IPS-NIHi11 (cell line): ENCODE measurements at places on chromosomes 12 and 14.

DNA sequence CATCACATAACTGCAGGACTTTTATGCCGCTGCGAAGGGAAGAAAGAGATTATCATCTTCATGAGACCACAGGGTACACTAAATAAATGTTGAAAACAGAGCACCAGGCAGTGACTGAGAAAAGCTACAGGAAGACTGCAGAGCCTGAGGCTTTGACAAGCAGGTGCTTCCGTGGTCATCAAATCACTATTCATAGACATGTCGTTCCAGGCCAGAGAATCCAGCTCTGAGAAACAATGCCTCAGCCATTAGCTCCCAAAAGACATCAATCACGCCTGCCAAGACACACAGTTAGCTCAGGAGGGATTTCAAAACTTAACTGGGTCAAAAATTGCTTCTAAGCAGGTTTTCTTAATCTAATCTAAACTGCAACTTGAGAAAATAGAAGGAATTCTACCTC is 47.2 kb upstream of the GARIN6 start:
- DNase-seq: no peak

- peak; percentile 15 for DNase-seq
Measured at GRCh38 chr14:26191123-26191522, 406.7 kb downstream of the NOVA1 start.

GRCh38 chr12:19963972-19964371 is 404.4 kb upstream of the PDE3A start:
- no peak for DNase-seq

DNA sequence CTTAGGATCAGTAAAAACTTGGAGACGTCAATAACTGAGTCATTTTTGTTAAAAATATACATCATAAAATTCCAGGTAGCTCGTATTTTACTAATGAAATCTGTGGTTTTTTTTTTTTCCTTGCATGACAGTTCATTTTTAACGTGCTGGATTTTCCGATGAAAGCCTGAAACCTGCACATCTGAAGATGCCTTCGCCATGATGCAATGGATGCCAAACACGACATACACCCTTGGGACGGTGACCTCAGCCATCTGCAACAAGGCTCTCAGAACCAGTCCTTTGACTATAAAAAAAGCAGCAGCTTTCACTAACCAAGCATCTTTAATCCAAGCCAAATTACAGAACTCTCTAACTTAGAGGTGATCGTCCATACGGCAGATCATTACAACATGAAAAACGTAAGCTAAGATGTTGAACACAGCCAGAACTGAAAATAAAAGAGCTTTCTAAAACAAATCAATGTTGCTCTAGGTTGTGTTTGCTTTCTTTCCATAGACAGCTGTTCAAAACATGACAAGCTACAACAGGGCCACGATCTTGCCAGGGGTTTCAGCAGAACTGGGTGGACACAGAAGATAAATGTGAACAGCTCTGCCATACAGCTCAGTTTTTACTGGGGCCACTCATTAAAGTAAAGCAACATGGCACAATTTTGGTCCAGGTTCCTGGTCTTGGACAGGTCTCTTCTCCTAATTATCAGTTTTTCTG is 7.8 kb downstream of the NIN start:
- no peak for DNase-seq

DNA sequence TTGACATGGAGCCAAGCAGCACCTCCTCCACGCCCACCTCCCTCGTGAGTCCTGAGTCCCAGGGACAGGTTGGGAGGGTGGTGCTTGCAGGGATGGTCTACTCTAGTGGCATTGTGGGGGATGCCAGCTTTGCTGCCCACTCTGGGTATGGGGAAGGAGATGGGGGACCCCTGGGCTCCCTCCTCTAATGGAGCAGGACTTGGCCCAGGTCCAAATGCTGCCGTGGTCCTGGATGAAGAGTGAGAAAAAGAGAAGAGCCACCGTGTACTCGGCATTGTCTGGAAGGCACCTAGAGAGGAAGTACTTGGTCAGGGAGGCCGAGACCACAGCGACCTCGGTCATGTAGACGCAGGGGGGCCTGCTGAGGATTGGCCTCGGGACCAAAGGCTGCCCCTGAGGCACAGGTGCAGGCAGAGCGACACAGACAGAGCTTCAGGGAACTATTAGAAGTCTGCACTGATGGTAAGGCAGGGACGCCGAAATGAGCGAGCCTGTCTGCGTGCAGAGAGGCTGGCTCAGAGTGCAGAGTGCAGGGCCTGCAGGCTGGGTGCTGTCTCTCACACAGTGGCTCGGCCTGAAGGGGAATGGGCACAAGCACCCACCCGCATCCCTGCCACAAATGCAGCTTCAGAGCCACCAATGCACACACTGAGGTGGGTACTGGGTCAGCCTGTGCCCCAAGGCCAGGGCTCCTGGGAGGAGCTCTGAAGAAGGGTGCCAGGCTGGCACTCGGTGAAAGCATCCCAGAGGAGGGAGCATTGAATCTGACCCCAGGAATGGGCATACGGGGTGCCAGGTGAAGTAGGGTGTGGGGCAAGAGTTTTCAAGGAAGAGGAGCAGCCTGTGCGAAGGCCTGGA is 17.4 kb downstream of the NGB start:
- DNase-seq: no peak

DNA sequence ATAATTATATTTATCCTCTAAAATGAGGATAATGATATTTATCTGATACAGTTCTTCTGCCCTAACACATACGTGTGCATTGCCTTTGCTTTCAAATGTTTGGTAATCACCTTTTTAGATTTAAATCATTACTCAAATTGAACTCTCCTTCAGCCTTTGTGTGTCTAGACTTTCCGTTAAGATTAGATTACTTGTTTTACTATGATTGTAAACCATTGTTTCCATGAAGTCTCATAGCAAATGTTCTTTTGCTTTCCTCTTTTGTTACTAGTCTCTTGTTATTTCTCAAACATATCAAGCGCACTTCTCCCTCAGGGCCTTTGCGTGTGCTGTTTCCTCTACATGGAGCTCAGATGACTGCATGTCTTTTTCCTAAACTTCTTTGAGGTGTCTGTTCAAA is 63.7 kb downstream of the ETV6 start:
- DNase-seq: no peak

- no peak for DNase-seq
Measured at GRCh38 chr14:68578597-68578996, 214.3 kb downstream of the ZFP36L1 start.

GRCh38 chr12:50222275-50222783 is 55.2 kb upstream of the CERS5 start:
- DNase-seq: peak; percentile 69

GRCh38 chr12:10960211-10960610 is 21.1 kb upstream of the TAS2R14 start:
- DNase-seq: no peak

DNA sequence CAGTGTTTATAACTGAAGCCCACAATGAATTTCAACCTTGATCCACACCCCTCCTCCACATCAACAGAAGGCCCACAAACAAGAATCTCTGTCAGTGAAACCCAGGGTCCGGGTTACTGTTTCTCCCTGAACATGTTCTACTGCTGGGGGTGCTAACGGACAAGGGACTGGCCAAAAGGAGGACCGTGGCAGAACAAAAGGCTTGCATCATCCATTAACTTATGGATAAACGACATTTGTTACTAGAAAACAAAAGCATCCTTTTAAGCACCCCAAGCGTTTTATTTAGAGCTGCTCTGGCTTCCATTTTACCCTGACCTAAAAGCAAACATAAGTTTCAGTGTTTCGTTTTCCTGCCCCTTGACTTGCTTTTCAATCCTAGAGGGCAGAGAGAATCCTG is 32.2 kb downstream of the BRAP start:
- no peak for DNase-seq

DNA sequence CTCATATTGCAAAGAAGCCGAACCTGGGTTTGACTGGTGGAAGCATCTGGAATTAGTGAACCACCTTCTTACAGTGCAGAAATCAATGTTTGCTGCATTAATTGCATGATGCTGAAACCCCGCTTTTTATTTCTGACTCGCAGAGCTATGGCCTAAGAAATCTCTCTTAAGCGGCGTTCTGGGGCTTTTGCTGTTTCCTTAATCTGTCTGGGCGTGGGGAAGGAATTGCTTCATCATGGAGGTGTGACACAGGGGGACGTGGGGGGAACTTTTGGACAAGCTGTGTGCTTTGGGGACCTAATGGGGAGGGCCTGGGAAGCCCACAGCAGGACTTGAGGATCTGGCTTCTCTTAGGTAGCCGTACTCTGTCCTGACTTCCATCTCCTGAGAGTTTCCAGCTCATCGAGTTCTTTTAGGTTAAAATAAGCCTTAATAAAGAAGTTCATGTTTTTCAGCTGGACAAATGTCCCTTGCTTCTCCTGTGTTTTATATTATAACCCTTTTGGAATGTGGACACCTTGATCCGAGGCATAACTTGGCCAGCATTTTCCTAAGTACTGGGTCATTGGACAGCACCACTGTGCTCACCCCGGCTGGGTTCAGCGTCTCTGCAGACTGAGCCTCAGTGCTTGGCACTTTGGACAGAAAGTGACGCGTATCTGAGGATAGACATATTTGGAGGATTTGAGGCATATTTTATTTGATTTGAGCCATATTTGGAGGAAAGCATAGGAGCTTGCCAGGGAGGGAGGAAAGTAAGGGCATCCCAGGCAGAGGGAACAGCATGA is 192.1 kb upstream of the MYL2 start:
- DNase-seq: no peak

- DNase-seq: no peak
Measured at GRCh38 chr12:104682790-104683279, 226.1 kb downstream of the CHST11 start.

DNA sequence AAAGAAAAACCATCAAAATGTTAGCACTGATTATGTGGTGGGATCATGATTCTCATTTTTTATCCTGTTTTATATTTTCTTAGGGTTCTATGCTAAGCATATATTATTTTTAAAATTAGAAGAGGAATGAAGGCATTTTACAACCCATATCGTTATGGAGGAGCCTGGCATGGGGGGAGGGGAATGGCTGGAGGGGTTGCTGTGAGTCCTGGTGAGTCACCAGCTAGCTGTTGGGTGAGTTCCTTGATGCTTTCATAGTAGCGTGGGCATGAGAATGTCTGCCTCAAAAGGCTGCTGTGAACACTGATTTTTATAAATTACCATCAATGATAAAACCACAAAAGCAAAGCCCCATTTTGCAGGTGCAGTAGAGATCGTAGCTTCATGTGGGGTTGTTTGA is 46.9 kb downstream of the C14orf132 start:
- DNase-seq: no peak

GRCh38 chr12:123034865-123035264 is 54.4 kb downstream of the ARL6IP4 start:
- DNase-seq: no peak

DNA sequence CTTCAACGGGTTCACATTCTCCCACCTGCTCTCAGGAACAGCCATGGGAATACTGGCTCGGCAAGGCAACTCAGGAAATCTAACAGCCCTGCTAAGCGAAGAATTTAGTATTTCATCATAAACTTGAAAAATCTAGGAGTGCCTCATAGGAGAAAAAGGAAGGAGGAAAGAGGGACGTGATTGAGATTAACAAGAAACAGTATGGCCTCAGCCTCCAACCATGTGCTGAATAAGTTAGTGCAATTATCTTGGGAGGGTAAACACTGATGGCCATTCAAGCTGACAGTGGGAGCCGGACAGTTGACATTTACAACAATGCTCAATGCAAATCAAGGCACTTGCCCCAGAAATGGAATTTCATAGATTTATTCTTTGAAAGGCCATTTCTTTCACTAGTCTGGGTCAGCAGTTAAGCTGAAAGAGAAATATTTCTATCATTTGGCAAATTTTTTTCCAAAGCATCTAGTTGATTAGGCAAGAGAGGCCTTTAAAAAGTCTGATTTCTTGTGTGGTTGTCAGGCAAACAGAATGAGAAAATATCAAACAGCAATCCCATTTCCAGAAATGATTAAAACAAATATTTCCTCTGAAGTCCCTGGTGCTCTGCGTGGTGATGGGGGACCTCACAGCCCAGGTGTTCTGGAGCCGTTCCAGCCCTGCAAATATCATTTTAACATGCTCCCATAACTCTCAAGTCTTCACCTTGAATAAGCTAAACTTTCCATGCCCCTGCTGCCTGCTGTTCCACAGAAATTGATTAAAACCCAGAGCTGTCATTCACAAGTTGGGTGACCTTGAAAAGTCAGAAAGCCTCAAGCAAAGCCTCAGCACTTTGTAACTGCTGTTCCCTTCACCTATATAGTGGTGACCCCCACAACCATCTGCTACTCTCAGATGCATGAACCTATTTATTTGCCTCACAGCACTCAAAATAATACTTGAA is 121.6 kb downstream of the PHLDA1 start:
- DNase-seq: no peak

- DNase-seq: peak; percentile 66
Measured at GRCh38 chr14:29548948-29549370, 378.7 kb downstream of the PRKD1 start.

DNA sequence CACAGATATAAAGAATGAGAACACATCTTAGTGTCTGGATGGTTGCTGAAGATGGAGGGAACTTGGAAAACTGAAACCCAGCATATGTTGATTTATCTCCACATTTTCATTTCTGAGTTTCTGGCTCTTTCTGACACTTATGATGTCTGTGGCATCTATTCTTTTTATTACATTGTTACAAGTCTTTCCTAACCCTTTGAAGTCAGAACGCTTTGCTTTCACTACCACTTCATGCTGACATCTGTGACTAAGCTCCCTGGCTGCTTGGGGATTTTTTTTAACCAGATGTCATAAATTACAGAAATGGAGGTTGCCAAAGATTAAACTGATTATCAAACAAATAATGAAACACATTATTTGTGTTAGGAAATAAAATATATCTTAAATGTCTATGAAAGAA is 188.7 kb downstream of the KITLG start:
- DNase-seq: no peak
